ENCODE measurements at places on chromosomes 7 and 10.

- DNase-seq, result no peak
Measured at GRCh38 chr7:146359176-146359575, 242.6 kb downstream of the CNTNAP2 start.

- DNase-seq, result no peak
Measured at GRCh38 chr7:135160098-135160857, 10.2 kb downstream of the CYREN start.

- DNase-seq, result no peak
Measured at GRCh38 chr7:127968547-127968946, 62.7 kb downstream of the LRRC4 start.

DNA sequence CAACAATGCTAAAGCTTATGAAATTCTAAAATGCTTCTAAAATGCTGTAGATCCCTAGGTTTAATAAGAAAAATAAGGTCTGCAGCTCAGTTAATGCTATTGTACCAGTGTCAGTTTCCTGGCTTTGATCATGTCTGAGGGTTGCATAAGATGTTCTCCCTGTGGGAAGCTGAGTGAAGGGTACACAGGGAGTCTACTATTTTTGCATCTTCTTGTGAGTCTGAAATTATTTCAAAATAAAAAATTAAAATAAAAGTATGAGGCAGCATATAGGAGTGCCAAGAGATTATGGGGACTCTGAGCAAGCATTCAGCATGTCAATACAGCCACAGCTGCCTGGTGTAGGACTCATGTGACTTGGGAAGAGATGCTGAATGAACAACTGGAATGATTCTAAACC lies 14.7 kb downstream of the CHST15 start:
- DNase-seq, result no peak

GRCh38 chr7:135283959-135284638 lies 50.5 kb downstream of the STRA8 start:
- no peak for DNase-seq

DNA sequence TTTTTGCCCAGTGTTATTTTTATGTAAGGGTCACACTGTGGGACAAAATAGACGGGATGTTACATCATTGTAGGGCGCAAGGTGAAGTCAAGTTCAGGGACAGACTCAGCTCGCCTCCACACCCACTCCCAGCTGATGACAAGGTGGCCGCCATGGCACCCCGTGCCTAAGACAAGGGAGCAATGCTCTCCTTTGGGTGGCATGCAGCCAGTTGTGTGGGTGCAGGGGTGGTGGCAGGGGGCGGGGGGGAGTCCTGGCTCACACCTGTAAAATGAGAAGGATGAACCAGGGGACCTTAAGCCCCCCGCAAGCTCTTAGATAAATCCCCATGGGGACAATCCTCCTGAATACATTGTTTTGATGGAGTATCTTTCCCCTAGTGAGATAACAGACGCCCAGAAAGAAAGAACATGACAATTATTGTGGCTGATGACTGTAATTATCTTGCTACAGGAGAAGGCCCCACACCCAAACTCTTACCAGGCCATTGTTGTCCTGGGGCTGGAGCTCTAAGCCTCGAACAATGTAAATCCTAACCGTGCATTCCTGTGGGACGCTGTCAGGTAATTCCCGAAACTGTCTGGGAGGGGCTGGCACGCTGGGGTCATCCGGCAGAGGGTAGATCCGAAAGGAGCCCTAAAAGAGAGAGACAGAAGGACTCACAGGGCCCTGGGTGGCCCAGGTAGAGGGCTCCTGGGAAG lies 148.7 kb downstream of the MYOF start:
- DNase-seq, result no peak

DNA sequence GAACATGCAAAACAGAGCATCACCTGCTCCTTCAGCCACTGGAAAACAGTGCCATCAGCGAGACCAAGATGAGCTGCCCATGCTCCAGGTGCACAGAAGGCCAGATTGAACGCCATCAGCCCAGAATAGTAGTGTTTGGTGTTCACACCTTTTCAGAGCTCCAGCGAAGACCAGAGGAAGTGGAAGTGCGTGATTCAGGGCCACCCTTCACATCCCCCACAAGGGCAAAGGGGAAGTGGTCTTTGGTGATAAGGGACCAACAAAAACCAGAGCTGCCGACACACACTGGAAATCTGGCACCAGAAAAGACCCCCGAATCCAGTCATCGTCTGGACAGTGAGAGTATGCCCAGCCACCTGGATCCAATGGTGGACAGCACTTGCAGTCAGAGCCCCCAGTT lies 29.5 kb upstream of the TMEM72 start:
- DNase-seq, result no peak

- DNase-seq, result no peak
Measured at GRCh38 chr7:148987751-148988512, 40.4 kb downstream of the PDIA4 start.

GRCh38 chr7:50761713-50762112 lies 21.0 kb downstream of the GRB10 start:
- DNase-seq, result no peak

DNA sequence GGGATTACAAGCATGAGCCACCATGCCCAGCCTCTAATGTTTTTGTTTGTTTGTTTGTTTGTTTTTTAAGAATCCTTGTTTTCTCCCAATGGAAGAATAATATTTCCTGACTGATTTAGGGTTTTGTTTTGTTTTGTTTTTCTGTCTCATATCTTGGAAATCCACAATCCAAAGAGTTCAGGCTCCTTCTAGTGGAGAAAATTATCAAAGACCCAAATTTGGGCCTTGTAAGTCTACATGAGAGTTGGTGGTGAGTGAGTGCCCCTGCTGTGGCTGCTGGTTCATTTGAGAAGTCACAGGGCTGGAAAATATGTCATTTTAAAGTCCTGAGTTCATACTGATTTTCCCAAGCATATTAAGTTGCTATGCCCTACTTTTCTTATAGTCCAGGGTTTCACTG lies 33.5 kb upstream of the KLHL7 start:
- no peak for DNase-seq

- no peak for DNase-seq
Measured at GRCh38 chr7:90853205-90853604, 257.1 kb downstream of the CDK14 start.

DNA sequence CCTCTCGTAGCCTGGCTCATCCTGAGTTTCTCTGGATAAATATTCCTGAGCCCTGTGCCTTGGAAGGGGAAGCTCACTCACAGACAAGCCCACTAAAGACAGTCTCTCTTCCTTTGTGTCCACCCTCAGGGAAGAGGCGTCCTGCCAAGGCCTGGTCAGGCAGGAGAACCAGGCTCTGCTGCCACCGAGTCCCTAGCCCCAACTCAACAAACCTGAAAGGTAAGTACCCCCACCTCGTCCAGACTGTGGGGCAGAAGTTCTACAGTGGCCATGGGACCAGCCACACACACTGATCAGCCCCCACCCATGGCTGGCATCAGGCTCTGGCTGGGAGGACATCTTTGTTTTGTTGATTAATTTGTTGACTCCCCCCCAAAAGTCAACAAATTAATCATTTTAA lies 2.8 kb downstream of the GPR15LG start:
- DNase-seq, result no peak

- no peak for DNase-seq
Measured at GRCh38 chr10:18164093-18164492, 23.9 kb downstream of the CACNB2 start.

GRCh38 chr10:28505359-28505959 lies 27.5 kb upstream of the WAC start:
- no peak for DNase-seq

DNA sequence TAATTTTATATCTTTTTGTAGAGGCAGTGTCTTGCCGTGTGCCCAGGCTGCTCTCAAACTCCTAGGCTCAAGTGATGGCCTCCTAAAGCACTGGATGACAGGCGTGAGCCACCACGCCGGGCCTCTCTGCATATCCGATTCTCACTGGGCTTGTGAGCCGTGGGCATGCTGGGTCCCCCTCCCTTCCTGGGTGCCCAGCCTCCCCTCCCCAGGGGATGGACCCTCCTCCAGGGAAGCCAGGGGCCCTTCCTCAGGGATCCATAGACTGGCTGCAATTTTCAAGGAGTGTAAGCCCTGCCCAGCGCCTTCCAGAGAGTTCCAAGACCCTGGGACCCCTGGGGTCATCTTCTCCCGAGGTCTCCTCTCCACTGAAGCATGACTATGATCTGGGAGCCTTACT lies 23.7 kb upstream of the ELFN1 start:
- no peak for DNase-seq

GRCh38 chr10:48760983-48761382 lies 76.3 kb downstream of the WDFY4 start:
- DNase-seq, result no peak

DNA sequence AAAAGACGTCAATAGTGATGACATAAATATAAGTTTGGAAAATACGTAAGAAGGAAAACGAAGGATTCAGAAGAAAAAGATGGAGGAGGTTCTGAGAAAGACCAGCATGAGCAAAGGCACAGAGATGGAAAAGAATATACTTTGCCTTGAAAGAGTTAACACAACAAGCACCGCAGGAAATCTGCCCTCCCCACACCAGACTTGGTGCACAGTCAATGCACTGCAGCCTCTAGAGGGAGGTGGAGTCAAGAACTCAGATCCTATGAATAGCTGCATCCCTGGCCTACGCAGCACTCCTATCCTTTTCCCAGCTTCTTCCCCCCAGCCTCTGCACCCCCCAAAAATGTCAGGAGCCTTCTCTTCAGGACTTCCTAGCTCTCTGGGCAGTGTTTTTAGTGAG lies 1370.6 kb upstream of the LRRTM3 start:
- DNase-seq, result no peak

DNA sequence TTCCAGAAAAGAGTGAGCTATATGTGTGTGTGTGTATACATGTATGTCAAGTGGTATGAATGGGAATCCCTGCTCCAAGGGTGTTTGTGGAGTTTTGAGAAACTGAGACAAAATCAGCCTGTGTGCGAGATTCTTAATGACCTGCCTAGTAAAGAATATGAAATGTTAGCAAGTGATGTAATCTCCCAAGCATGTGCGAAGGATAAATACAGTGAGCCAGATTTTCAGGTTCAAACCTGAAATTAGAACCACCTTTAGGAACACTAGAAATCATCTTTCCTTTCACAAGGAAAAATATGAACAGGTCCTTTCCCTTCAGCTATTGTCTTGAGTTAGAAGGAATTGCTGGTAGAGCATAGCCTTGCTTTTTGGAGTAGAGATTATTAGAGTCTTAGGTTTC lies 457.6 kb downstream of the LRMDA start:
- DNase-seq, result no peak

GRCh38 chr10:75904499-75905283 lies 473.3 kb downstream of the LRMDA start:
- DNase-seq, result no peak

GRCh38 chr7:13532028-13532753 lies 457.3 kb downstream of the ETV1 start:
- DNase-seq, result no peak

DNA sequence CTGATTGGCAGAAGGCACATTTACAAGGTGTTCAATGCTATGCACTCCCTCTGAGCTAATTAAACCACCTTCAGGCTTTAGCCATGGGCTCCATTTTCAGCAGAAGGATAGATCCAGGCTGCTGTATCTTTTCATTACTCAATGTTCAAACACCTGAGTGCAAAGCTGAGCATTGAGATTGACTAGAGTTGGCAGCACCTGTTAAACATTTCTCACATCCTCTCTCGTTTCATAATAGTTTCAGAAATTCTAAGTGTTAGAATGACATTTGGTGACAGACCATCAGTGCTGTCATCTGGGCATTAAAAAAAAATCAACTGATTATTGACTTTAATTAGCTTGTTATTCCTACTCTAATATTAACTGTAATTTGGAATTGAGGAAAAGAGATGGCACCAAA lies 187.1 kb upstream of the SEMA3E start:
- no peak for DNase-seq

GRCh38 chr10:105797234-105797890 lies 1156.3 kb downstream of the SORCS3 start:
- no peak for DNase-seq

DNA sequence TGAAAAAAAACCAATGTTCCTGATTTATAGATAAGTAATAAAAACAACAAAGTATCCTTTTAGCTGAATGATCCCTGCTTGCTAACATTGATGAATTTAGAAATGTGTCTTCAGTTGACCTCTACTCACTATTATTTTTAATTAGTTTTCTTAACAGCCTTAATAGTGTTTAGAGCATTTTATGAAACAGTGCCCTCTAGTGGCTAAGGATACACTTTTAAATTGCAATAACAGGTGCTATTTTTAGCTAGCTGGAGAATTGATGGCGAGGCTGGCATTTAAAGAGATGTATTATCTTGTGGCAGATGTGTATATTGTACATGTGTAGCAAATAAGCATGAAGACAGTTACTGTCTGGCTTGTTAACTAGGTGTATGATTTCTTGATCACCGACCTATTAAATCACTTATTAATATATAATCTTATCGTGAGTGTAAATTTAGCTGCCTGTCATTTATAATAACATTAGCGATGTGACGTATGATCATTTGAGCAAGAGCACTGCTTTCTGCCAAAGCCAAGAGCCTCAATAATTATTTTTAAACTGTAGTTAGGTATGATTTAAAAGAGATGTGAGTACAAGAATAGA lies 451.9 kb downstream of the DPP6 start:
- DNase-seq, result no peak

- DNase-seq, result peak; percentile 94
Measured at GRCh38 chr7:140541513-140542227, 62.4 kb upstream of the MKRN1 start.

Data from fibroblast of skin of left quadriceps (primary cell).